ENCODE measurements at places on chromosomes 3 and 15.

GRCh38 chr3:119831022-119831421 is 49.1 kb downstream of the NR1I2 start:
- DNase-seq: no peak

- DNase-seq: no peak
Measured at GRCh38 chr15:25170113-25170731, 215.4 kb downstream of the SNRPN start.

DNA sequence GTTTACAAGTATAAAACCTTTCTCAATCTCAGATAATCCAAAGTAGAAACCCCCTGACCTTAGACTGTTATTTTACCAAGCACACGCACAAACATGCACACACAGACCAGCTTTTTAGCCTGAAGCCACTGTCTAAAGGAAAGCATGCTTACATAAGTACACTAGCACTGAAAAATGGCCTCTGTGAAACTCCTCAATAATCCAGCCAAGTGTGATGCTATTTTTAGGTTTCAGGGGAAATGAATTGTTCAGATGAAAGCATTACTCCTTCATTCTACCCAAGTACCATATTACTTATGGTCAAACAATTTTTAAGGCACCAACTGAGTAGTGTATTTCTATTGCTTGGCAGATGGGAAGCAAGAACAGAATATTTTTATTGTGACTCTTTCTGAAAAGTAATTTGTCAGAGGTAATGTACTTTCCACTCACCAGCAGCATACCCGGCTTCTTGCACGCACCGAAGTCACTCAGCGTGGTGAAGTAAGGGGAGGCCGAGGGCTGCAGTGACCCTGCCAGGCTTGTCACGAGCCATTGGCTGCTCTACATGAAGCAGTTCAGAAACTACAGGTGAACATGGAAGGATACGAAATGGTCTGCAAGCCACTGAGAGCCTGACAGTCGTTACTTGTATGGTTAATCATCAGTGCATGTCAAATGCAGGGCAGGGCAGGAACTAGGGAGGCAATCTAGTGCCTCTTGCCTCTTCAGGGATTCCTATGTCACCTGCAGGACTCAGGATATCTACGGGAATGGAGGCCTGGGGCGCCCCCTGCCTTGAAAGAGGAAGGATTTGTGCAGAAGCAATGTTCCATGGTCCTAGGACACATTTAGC is 106.7 kb downstream of the GABRB3 start:
- no peak for DNase-seq

DNA sequence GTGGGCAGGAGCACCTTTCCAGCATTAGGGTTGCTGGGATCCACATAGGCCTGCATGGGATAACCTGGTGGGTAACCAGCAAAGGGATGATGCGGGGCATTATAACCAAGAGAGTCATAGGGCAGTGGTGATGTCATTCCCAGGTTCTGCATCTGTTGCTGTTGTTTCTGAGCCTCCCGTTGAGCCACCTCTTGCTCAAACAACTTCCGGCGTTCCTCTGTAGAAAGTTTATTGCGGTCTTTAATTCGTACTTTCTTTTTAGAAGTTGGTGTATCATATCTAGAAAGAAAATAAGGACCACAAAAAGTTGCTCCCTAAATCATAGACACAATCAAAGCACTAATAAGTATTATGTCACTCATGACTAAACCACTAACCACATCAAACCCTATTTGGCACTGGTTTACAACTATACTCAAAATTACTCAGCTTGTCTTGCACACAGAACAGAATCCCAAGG is 77.8 kb downstream of the NBEAL2 start:
- DNase-seq: peak; percentile 25

GRCh38 chr3:181881749-181882148 is 170.0 kb downstream of the SOX2 start:
- no peak for DNase-seq

DNA sequence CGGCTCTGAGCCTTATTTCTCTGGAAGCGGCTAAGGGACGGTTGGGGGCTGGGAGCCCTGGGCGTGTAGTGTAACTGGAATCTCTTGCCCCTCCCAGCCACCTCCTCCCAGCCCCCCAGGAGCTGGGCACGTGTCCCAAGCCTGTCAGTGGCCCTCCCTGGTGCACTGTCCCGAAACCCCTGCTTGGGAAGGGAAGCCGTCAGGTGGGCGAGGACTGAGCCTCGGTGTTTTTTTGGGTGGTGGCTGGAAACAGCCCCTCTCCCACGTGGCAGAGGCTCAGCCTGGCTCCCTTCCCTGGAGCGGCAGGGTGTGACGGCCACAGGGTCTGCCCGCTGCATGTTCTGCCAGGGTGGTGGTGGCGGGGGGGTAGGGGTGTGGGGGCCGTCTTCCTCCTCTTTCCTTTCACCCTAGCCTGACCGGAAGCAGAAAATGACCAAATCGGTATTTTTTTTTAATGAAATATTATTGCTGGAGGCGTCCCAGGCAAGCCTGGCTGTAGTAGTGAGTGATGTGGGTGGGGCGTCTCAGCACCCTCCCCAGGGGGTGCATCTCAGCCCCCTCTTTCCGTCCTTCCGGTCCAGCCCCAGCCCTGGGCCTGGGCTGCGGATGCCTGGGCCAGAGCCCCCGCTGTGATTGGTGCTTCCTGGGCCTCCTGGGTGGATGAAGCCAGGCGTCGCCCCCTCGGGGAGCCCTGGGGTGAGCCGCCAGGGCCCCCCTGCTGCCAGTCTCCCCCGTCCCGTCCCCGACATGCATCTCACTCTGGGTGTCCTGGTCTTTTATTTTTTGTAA is 58.8 kb upstream of the GOLGA8A start:
- no peak for DNase-seq

DNA sequence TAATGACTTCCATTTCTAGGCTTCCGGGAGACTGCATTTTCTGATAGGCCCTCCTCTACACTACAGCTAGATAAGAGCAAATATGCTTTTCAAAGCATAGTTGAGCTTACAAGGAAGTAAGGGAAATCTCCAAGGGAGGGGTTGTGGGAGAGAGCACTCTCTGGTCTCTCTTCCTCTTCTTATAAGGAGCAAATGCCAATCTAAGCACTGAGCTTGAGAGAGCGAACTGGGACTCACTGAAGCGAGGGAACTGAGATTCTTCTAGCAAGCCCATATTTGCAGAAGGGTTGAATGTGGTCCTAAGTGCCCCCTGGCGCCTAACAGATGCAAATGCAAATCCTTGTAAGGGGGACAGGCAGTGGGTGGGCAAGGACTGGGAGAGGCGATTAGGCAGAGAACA is 164.8 kb downstream of the ERC2 start:
- DNase-seq: peak; percentile 52

- DNase-seq: no peak
Measured at GRCh38 chr3:155748611-155749365, 3.9 kb upstream of the PLCH1 start.

DNA sequence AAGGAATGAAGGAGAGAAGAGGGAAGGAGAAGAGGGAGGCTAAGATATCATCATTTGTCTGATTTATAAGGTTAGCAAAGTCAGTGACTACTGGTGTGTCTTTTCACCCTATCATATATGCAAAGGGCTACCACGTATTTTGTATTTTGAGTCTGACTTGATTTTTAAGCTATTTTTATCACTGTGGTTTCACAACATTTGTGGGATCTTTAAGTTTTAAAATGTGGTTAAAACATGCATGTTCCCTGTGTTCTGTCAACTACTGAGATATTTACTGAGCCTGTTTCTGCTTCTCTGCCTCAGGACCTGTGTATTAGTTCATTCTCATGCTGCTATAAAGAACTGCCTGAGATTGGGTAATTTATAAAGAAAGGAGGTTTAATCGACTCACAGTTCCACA is 22.5 kb upstream of the SPTSSB start:
- no peak for DNase-seq

- no peak for DNase-seq
Measured at GRCh38 chr3:147493666-147494065, 84.5 kb downstream of the ZIC1 start.

DNA sequence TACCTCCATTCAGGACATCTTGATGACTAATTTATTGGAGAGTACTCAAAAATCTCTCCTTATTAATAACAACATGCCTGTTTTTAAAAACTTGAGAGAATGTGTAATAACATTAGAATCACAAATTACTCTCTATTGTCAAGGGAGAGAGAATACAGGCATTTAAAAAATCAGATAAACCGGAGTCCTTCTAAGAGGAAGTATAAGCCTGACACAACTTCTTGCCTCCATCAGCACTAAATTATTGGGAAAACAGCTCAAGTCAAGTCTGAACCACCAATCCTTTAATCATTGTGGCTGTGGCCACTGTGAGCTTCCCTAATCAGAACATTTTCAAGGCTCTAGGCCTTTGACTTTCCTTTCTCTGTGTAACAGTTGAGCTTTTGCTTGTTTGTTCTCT is 38.0 kb downstream of the SSR3 start:
- DNase-seq: peak; percentile 31

DNA sequence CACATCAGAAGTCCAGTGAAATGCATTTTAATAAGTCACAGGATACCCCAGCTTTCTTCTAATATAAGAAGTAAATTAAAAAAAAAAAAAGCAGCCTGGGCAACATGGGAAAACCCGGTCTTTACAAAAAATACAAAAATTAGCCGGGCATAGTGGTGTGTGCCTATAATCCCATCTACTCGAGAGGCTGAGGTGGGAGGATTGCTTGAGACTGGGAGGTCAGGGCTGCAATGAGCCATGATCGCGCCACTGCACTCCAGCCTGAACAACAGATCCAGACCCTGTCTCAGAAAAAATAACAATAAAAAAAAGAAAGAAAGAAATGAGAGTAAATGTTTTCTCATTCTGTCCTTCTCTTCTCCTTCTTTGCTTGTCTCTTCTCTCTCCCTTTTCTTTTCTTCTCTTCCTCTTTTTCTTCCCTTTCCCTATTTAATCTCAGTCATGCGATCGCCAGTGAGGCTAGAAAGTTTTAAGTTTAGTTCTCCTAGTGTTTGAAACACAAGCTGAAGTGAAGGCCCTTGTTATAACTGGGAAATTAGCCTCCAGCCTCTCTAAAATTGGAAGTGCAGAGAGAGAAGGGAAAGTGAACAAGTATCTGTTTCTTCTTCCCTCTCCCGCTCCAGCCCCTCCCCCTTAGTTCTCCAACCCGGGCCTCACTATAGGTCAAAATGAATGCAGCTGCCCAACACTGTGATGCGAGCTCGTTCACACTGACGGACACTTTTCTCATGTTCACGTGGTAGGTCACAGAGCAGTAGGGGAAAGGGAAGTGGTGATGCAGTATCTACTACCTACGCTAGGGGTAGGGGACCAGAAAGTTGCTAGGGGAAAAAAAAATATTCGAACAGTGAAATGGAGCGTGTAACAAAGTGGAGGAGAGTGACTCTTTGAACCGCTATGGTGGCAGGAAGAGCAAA is 23.5 kb upstream of the TSC22D2 start:
- DNase-seq: peak; percentile 50

- peak; percentile 29 for DNase-seq
Measured at GRCh38 chr3:29245441-29245840, 35.4 kb upstream of the RBMS3 start.

GRCh38 chr3:156483426-156483825 is 71.5 kb downstream of the SSR3 start:
- DNase-seq: peak; percentile 76

GRCh38 chr15:32838820-32839219 is 121.0 kb downstream of the GREM1 start:
- DNase-seq: peak; percentile 74

- DNase-seq: no peak
Measured at GRCh38 chr3:123312331-123313265, 110.9 kb downstream of the SEC22A start.
